Left hindlimb (tissue), 1 donor: ENCODE measurements at places on chromosomes 2 and 18.

DNA sequence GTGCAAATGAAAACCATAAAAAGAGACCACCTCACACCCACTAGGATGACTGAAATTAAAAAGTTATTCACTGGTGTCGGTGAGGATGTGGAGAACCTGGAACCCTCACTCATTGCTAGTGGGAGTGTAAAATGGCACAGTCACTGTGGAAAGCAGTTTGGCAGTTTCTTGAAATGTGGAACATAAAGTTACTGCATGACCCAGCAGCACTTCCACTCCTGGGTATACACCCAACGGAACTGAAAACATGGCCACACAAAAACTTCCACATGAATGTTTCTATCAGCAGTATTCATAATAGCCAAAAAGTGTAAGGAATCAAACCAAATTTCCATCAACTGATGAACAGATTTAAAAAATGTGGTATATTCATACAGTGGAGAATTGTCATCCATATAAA, 65.1 kb upstream of the SLC66A3 start:
- DNase-seq = no peak

GRCh38 chr2:1795261-1796231, 51.2 kb upstream of the PXDN start:
- no peak for DNase-seq

- DNase-seq = no peak
Measured at GRCh38 chr2:10016802-10017258, 26.5 kb upstream of the KLF11 start.

- DNase-seq = no peak
Measured at GRCh38 chr2:73984922-73985307, 205 bp downstream of the TET3 start.

DNA sequence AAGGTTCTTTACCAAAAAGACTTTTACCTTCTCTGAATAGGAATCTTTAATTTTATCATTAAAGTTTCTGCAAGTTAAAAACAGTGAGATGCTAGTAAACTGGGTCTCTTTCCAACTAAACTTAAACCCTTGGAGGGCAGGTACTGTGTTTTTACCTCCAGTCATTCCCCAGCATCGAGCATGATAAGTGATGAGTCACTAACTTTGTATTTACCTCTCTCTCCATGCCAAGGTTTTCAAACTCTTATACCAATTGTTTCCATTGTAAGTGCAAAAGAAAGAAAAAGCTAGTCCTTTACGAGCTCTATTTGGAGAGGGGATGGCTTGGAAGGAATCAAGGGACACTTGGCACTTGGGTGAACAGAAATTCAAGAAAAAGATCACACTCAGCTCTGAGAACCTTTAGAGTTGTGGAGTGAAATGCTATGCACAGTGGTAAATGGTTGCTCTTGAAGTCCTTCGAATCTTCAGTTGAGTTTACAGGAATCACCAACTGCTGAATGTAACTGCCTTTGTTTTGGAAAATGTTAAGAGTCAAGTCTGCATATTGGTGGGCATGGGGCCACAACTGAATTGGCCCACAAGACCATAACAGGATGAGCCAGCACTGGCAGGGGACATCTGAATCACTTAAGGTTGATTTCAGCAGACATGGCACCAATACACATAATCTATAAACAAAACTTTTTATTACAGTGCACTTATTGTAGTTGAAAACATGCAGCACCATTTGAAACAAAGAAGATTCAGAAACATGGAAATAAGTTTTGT, 8.3 kb upstream of the RBM43 start:
- DNase-seq = no peak

- no peak for DNase-seq
Measured at GRCh38 chr2:40415391-40415790, 36.5 kb downstream of the SLC8A1 start.

DNA sequence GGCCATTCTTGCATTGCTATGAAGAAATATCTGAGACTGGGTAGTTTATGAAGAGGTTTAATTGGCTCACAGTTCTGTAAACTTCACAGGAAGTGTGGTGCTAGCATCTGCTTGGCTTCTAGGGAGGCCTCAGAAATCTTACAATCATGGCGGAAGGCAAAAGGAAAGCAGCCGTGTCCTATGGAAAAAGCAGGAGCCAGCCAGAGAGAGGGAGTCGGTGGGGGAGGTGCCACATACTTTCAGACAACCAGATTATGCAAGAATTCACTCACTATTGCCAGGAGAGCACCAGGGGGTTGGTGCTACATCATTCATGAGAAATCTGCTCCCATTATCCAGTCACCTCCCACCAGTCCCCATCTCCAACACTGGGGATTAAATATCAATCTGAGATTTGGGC, 64.1 kb downstream of the CPS1 start:
- DNase-seq = no peak

GRCh38 chr2:224561234-224562005, 23.7 kb downstream of the CUL3 start:
- DNase-seq = no peak

- DNase-seq = no peak
Measured at GRCh38 chr2:5374762-5375161, 317.4 kb upstream of the SOX11 start.

- DNase-seq = no peak
Measured at GRCh38 chr2:134234535-134234934, 19.3 kb upstream of the MGAT5 start.

- DNase-seq = no peak
Measured at GRCh38 chr2:159895258-159896065, 97.5 kb upstream of the CD302 start.

DNA sequence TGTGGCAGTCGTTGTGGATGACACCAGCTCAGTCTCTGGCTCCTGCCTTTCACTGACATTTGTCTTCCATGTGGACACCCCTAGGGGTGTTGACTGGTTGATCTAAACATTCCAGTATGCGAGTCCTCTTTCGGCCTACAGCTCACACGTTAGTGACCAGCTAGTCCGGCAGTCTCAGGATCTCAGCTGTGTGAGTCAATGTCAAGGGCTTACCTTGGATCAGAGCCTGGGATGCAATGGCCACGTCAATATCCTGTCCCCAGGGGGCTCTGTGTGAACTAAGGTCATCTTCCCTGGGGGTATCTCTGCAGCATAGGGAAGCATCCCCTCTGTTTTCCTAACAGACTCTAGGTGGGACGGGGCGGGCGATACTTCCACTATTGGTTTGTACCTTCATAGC, 35.1 kb upstream of the YWHAQ start:
- DNase-seq = no peak

GRCh38 chr2:150141226-150142001, 346.1 kb downstream of the RND3 start:
- DNase-seq = no peak

DNA sequence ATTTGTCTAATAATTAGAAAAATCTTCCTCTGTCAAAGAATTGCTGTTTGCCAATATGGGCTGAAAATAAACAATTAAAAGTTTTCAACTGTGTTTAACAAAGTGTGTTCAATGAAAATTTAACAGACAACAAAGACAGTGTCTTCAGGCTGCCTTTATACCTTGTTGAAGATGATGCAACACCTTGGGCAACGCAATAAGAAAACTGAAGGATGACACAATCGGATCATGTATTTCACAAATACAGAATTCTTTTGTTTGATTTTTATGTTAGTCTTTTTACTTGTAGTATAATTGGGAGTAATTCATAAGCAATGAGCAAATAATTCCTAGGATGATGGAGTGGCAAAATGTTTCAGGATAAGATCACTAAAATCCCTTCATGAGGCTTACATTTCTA, 27.8 kb downstream of the CHN1 start:
- no peak for DNase-seq

DNA sequence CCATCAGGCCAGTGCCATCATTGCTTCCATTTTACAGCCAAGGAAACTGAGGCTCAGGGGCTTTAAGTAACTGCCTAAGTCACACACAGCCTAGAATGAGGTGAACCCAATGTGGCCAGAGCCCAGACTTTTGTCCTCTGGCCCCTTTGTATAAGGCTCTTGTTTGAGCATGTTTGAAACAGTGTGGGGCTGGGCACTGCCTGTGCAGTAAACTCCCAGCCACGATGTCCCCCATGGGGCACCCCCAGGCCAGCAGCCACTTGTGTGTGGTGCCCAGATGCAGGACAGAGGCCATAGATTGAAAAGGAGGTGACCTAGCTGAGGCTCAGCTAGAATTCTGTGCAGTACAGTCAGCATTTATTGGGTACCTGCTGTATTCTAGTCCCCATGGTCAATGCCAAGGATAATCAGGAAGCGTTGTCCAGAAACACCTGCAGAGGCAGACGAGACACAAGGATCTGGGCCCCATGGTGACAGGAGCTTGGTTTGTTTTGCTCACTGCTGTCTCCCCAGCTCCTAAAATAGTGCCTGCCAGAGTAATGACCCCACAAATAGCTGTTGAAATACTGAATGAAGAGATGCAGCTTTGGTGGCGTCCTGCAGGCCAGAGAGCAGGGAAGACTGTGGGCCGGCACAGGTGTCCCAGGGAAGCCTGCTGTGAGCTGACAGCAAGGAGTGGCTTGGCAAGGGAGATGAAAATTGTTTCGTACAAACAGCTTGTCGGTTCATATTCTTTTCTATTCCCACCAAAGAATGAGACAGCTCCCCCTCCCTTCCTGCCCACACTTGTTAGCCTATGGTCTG, 160.7 kb downstream of the LDLRAD4 start:
- DNase-seq = peak; percentile 37

DNA sequence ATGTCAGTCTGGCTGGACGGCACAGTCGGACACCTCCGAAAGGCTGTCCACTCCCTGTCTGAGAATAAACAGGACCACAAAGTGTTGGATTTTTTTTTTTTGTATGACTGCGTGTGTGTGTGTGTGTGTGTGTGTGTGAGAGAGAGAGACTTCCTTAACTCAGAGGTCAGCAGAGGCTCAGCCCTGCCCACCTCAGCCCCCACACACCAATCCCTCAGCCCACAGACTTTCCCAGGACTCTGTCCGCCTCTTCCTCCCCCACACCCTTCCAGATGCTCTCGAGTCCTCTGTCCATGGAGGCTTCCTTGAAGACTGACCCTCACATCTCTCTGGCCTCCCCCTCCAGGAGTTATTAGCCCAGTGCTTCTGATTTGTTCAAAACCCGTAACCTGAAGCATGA, 147.3 kb downstream of the BCL11A start:
- no peak for DNase-seq

DNA sequence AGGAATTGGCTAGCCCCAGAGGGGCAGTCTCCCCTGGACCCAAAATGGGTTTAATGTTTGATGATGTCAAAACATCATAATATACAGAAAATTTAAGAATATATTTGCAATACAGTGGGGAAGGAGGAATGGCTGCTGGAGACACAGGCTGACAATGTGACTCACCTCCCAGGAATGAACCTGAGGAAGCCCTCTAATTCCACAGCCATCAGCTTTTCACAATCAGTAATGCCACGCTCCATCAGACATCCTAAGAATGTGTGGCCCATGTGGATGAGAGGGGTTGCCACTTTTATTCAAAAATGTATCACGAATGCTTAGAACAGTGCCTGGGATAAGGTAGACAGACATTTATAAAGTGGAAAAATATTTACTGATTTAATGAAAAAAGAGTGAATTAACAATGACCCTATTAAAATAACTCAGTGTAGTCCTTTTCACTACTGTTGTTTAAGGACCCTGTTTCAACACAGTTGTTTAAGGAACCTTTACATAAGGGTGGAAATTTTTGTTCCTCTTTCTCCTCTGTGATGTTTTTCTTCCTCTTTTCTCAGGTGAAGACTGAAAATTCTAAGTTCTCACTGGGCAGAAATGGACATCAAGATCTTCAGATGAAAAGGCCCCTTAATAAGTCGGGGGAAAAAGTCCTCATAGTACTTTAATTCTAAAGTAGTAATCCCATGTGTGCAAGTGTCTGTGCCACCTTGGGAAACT, 17.5 kb upstream of the TMEM163 start:
- no peak for DNase-seq

GRCh38 chr18:35526495-35527059, 28.8 kb upstream of the INO80C start:
- DNase-seq = no peak

GRCh38 chr18:55189972-55190371, 230.7 kb upstream of the CCDC68 start:
- DNase-seq = no peak

- DNase-seq = no peak
Measured at GRCh38 chr2:118300832-118301231, 212.6 kb downstream of the INSIG2 start.

- no peak for DNase-seq
Measured at GRCh38 chr2:190882856-190883582, 2.4 kb downstream of the GLS start.

DNA sequence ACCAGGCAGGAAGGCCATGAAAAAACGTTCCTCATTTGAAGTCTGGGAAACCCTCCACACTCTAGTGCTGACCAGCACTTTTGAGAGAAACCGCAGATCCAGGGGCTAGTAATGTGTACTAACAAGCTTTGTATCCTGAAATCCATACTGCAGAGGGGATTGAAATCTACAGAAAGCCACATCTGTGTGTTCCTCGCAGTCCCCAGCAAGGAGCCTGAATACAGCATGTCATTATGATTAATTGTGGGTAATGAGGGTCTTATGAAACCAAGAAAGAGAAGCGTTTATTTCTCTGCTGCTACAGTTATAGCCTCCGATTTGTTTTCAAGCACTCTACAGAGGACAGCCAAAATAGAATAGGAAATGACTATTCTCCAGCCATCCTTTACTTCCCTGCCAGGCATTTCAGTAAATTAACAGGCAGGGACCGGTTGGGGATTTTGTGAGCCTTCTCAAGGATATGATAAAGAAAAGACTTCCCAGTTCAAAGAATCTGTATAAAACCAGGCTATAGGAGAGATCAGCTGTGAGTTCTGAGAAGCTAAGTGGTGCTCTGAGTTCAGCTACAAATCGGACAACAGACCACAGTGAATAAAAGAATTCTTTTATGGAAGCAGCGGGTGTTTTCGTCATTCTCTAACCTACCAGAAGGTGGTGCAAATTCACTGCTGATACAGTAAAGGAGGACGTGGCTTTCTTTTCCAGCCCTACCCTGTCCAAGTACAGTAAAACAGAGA, 133.4 kb downstream of the INSIG2 start:
- DNase-seq = peak; percentile 60

GRCh38 chr18:59379772-59380522, 20.9 kb upstream of the LMAN1 start:
- no peak for DNase-seq

DNA sequence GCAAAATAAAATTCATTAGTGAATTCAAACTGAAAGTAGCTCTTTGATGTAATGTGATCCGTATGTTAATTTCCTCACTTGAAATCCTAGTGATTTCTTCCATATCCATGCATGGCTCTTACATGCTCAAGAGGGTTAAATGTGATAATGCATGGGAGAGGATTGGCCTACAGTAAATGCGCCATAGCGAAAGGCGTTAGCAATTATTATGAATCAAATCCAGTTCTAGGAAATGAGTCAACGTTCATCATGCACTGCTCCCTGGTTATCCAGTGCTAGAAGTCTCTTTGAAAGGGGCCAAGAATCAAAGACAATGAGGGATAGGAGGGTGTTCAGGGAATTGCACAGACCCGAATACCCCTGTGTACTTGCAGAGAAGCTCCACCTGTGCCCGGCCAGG, 101.4 kb upstream of the RASGRP3 start:
- no peak for DNase-seq

DNA sequence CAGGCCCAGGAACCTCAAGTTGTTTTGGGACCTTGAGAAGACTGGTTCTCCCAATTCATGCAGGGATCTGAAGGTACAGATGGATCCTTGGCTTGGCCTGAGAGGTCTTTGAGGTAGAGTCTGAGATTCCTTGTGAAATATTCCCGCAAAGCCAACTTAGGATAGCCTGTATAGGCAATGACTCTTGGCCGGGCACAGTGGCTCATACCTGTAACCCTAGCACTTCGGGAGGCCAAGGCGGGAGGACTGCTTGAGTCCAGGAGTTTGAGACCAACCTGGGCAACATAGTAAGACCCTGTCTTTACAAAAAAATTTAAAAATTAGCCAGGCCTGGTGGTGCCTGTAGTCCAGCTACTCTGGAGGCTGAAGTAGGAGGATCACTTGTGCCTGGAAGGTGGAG, 40.4 kb downstream of the ANKMY1 start:
- no peak for DNase-seq
